ENCODE measurements at places on chromosomes 2 and 18.

DNA sequence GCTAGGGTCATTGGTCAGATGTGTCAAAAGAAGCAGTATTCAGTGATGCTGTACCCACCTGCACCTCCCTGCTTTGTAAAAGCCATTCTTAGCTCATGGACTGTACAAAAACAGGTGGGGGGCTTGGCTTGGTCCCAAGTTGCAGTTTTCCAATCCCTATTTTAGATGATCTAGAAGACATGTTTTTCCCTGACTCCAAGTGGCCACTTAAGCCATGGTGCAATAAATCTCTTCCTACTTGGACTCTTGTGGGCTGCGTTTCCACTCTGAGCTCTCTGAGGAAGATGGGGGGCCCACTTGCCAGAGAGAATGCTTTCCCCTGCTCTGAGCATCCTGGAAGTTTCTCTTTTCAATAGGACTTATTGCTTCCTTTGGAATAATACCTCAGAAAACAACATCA, 57.0 kb upstream of the SPP2 start:
- no peak for DNase-seq

GRCh38 chr18:40380686-40381439, 1574.2 kb upstream of the PIK3C3 start:
- no peak for DNase-seq

DNA sequence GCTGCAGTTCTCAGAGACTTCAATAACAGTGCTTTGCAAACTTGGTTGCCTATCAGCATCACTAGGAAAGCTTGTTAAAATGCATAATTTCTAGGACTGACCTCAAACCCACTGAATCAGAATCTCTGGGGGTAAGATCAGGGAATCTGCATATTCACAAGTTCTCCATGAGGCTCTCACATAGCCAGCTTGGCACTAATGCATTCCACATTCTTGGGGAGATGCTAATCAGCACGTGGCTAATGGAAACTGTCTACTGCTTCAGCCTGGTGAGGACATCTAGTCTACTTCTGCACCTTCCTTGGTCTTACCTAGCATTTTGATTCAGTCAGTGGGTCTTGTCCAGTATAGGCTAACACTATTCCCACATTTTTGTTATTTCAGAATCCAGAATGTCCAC, 56.3 kb downstream of the RBKS start:
- DNase-seq = no peak

DNA sequence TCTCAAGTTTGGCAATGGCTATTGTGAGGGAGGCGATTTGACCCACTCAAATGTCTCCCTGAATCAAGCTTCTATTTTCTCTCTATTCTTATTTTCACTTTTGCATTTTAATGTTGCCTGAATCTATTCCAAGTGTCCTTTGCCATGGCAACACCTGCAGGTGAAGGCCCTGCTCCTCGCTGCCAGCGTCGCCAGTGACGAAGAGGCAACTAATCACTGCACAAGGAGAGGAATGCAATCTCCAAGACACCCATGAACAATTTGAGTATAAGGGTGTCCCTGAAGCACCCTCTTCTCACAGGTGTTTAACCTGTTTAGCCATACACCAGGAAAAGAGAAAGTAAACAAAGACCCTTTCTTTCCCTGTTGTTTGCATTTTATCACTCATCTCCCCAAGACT, 165.6 kb upstream of the VRK2 start:
- DNase-seq = no peak

DNA sequence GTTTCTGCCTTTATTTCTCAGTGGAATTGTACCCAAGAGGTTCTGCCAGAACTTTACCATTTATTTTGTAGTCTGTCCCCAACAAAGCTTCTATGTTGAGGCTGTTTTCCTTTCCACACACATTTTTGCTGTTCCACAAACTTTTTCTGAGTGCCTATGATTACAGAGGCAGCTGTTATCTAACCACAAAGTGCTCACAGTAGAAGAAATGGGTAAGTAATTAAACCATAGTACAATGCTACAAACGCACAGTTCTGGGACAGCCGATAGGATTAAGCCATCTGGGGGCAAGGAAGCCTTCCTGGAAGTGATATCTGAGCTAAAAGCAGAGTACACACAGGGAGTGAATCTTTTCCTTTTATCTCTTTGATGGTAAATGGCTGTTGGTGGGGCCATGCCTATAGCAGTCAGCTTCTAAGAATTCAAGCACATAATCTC, 3.9 kb upstream of the MGAT4A start:
- DNase-seq = no peak

DNA sequence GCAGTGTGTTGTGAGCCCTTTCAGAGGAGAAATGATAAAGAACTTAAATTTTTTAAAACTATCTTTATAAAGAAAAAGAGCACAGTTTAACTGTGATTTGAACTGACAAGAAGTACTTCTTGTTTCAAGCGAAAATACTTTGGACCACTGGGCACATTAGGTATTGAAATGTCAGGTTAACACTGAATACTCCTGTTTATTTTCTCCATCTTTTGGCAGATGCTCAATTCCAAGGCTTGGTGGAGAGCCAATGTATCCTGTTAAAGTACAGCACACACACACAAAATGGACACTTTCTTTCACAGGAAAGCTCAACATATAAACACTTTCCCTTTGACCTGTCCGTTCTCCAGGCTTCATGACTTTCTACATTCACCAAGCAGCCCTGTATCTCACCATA, 32.6 kb upstream of the SP3 start:
- no peak for DNase-seq

- DNase-seq = no peak
These were observed 17.7 kb upstream of the ACTR3 start for GRCh38 chr2:113872201-113872600.

GRCh38 chr2:112601754-112602153, 17.3 kb downstream of the CHCHD5 start:
- no peak for DNase-seq

- no peak for DNase-seq
These were observed 63.2 kb downstream of the PLCL1 start for GRCh38 chr2:197867624-197868023.

- DNase-seq = no peak
These were observed 8.2 kb downstream of the ARHGAP25 start for GRCh38 chr2:68742626-68743415.

Data from activated CD4-positive, alpha-beta T cell treated with anti-CD3 and anti-CD28 coated beads for 4 hours (primary cell).